Activated CD8-positive, alpha-beta memory T cell treated with anti-CD3 and anti-CD28 coated beads for 1 hour (primary cell): ENCODE measurements at places on chromosomes 7 and 10.
A peak's percentile ranks its signal among the peaks of the same experiment; 100 is the strongest.

DNA sequence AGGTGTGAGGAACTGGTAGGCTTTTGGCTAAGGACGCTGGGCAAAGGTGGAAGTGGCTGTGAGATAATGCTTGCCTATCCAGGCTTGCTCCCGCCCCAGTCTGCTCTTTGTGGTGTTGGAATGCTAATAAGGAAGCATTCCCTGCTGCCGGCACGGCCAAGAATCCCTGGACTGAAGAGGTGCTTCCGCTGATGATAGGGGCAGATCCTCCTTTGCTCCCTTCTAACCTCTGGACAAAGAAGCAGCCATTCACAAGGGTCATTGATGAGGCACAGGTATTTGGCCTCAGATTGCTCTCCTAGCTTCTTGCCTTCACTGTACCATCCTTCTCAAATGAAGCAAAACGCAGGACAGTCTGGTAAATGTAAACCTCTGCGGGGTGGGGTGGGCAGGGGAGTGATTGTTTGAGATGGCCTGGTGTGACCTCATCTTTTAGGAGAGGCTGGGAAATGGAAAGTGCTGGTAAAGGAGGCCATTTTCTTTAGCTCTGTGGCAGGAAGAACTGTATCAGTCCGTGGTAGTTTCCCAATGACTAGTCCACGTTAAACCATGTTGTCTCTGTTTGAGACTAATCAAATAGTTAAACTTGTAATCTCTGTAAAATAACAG lies 1.7 kb downstream of the PGAM1 start:
- DNase-seq = no peak

DNA sequence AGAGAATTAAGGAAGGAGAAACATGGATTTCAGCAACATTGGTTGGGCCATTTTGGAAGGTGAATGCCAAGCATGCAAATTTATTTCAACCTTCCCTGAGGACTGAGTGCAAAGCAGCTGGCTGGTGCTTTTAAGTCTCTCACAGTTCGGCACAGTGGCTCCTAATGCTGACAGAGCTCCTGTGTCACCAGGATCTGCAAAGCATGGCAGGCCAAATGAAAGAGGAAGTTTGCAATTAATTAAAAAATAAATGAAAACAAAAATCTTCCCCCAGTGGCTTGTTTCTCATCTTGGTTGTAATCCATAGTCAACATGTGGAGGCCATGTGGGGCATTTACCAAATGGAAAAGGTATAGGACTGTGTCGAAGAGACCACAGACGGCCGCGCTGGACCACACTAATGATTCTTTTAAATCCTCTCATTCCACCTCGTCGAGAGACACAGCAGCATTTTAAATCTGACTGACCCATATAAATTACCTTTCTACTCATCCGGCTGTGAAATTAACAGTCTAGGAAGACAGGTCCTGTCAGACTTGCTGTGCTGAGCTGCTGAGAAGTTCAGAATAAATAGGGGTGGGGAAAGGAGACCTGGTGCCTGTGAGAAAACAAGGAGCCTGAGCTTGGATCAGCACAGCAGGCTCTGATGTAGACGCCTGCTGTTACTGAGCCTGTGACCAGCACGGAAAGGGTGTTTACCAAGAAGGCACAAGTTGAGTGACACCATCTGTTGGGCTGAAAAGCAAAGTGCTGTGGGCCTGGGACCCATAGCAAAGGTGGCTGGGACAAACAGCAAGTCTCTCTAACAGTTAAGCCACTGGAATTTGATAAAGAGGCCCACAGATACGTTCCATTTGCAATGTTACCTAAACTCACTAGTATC lies 136.0 kb upstream of the COL1A2 start:
- no peak for DNase-seq

DNA sequence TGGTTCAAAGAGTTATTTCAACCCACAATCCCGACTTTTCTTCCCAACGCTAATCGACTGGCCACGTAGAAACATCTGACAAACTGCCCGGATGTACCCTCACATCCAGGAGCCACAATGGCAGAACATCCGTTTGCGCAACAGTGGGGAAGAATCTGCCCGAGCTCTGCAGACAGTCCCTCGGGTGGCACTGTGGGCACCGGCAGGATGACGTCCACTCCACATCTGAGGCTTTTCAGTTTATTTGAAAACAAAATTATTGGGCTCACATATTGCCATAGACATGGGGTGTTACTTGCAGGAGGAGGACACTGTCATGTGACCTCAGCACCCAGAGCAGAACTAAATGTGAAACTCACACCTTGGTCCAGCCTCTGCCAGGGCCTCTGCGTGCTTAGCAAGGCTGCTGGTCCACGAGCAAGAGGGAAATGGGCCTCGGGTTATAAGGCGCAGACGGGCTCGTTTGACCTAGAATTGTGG lies 84.1 kb downstream of the MKI67 start:
- no peak for DNase-seq

DNA sequence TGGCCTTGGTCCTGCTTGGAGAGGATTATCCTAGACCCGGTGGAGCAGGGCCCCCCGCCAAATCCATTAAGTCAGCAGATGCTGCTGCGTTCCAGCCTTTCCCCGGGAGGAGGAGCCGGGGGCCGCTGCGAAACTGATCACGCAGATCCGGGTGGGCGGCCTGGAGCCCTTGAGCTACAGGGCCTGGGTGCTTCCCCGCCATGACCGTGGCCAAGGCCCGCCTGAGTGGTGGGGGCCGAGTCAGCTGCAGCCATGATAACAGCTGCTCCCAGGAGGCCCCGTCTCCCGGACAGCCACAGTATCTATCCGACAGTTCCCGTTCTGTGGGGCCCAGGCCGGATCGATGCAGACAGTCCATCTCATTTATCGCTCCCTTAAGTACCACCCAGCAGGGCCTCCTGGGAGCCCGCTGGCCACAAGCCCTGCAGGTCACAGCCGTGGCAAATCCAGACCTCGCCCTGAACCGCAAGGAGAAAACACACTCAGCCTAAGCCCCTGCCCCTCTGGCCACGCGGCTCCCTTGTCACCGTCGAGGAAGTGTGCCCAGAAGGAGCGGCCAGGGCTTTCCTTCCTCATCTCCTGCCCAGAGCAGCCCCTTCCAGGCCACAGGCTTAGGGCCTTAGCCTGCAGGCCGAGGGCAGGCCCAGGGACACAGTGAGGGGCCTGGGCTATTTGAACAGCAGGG lies 34.4 kb upstream of the SLC29A4 start:
- no peak for DNase-seq

GRCh38 chr10:117410557-117410956 lies 35.3 kb upstream of the PDZD8 start:
- no peak for DNase-seq

- DNase-seq = no peak
Observed at GRCh38 chr10:104011904-104012303, 45.0 kb downstream of the SLK start.

GRCh38 chr7:18363751-18364380 lies 131.7 kb upstream of the HDAC9 start:
- no peak for DNase-seq

GRCh38 chr7:130242198-130243014 lies 24.3 kb upstream of the CPA2 start:
- DNase-seq = peak; percentile 29

DNA sequence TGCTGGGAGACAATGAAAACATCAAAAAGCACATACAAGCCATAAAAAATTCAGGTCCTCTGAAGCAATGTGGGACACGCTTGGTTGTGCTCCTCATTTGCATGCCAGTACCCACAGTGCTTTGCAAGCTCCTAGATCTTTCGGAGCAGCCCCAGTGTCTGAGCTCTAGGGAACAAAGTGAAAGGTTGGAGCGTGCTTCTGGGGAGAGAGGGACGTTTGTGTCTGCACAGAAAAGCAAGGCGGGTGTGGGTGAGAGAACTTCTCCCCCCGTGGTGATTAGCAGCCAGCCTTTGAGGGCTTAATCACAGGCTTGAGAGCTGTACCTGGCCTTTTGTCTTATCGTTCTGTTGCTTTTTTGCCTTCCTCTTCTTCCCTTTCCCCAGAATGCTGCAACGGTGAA lies 76.7 kb upstream of the HABP2 start:
- no peak for DNase-seq

- DNase-seq = no peak
Observed at GRCh38 chr7:105126436-105126975, 112.5 kb downstream of the KMT2E start.
